ENCODE measurements at places on chromosomes 2 and 18.

- ATAC-seq = no peak
These were observed 117.2 kb downstream of the SPIRE1 start for GRCh38 chr18:12540751-12541150.

DNA sequence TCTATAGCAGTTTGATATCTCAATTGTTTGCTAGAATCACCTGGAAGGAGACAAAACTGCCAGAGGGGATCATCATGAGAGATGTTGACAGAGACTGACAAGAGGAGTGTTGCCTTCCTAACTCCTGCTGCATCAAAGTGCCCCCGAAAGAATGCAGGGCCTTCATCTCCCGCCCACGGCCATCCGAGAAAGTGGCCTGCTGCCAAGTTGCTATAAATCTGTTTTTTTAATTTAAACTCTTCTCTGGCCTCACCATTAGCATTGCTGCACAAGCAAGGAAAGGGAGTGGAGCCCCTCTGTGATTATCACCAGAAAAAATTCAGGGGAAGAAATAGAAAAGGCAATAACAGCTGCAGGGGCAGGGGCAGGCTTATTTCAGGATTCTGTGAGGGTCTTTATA is 238.1 kb upstream of the EPHA4 start:
- no peak for ATAC-seq

DNA sequence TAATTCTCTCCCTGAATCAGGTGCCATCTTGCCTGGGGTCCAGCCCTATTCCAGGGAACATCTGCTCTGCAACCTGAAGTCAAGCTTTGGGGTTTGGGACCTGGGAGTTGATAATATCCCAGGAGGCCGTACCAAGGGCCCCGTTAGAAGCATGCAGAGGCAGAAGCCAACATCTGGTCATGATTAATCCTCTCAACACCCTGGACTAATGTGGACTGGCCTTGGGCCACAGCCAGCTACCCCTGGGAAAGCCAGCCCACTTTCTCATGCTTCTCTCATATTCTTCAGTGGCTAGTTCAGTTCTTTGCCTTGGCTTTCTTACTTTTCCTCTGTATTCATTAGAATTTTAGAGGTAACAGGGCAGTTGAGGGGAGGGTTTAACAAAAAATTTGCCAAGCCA is 515.6 kb upstream of the NRP2 start:
- ATAC-seq = no peak

DNA sequence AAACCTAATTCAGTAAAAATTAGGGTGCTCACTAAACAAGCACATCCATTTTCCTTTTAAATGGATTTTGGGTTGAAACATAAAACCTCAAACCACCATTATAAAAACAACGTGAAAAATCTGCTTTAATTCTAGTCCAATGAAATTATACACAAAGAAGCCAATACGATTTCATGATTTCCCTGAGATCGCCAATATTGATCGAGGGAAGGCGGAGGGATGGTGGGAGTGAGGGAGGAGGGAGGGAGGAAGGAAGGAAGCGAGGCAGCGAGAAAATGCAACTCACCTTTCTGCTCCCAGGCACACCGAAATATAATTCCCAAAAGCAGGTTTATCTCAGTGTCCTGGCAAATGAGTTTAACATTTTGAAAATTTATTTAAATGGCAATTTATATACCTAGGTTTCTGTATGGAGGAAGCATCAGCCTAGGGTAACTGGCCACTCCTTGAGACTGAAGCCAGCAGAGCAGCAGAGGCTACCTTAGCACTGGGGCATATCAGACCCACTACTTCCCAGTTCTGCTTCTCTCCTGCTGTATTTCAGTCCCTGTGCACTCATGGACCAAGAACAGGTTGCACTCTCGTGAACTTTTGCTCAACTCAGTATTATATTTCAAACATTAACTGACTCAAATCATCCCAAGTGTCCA is 2.3 kb upstream of the ONECUT2 start:
- no peak for ATAC-seq

DNA sequence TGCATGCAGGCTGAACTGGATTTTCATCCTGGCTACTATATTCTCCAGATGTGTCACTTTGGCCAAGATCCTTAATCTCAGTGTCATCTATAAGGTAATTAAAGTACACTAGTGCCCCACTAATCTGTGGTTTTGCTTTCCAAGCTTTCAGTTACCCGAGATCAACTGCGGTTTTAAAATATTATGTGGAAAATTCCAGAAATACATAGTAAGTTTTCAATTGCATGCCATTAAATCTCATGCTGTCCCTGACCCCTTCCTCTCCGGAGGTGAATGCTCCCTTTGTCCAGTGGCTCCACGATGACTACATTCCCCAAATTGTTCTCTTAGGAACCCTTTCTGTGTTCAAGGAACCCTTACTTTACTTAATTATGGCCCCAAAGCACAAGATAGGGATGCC is 5.3 kb upstream of the TYMS start:
- no peak for ATAC-seq

DNA sequence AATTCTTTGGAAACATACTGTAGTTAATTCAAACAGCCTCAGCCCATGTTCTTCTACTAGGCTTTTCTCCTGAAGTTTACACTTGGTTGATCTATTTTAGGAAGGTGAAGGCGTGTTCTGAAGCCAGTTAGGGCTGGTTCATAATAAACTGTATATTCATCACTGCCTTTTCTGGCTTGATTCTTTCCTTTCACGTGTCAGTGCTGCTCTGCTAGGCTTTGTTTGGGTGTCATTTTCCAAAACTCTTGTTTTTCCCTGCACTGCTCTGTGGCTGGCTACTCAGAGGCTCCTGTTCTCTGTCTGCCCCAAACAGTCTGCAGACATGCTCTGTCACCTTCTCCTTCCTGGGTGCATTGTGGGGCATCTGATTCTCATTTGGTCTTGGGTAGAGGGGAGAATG is 136.1 kb downstream of the PARD3B start:
- peak; percentile 70 for ATAC-seq

DNA sequence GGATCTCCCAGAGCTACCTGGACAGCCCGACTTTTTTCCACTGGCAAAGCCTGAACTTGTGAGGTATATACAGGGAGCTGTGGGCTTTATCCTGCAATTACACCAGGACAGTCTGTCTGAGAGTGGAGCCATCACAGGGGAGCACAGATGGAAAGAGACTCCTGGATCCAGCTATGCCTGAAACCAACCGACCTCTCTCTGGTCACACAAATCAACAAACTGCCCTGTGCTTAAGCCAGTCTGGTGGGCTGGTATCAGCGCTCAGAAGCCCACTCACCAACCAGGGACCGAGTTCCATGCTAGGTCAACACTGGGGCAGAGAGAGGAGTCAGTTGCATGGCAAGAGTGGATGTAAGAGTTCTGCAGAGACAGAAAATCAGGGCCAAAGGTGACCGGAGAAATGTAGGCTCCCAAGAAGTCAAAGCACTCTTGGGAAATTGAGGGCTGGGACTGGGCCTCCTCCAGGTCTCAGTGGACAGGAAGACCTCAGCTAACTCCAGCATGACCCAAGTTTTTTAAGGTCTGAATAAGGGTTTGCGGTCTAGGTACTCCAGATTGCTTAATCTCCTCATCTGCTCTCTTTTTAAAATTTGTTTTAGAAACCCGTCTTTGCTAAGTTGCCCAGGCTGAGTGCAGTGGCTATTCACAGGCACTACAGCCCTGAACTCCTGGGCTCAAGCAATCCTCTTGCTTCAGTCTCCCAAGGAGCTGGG is 3.8 kb upstream of the BOK start:
- no peak for ATAC-seq

DNA sequence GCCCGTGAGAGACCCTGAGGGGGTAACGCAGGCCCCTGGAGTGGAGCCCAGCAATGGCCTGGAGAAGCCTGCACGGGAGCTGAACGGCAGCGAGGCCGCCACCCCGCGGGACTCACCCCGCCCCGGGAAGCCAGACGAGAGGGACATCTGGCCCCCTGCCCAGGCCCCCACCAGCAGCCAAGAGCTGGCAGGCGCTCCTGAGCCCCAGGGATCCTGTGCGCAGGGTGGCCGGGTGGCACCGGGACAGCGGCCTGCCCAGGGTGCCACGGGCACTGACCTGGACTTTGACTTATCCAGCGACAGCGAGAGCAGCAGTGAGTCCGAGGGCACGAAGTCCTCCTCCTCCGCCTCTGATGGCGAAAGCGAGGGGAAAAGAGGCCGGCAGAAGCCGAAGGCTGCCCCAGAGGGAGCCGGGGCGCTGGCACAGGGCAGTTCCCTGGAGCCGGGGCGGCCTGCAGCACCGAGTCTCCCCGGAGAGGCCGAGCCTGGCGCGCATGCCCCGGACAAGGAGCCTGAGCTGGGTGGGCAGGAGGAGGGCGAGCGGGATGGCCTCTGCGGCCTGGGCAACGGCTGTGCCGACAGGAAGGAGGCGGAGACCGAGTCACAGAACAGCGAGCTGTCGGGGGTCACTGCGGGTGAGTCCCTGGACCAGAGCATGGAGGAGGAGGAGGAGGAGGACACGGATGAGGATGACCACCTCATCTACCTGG is 35.1 kb downstream of the CTDP1 start:
- no peak for ATAC-seq

DNA sequence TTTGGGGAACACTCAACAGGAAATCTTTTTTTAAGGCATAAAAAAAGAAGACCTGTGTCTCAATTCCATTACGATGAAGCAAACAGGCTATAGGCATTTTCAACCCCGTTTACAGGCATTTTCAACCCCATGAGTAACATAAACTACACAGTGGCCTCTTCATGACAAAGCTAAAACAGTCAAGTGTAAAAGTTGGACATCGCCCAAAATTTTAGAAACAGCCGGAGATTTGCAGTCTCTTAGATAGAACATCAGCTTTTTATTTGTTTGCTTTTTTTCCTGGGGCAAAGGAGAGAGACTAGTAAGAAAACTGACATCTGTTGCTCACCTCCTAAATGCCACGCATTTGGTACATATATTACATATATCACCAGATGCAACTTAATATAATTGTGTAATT is 173.7 kb downstream of the CMPK2 start:
- no peak for ATAC-seq

- ATAC-seq = peak; percentile 70
These were observed 2.7 kb downstream of the ZEB2 start for GRCh38 chr2:144516981-144517865.

DNA sequence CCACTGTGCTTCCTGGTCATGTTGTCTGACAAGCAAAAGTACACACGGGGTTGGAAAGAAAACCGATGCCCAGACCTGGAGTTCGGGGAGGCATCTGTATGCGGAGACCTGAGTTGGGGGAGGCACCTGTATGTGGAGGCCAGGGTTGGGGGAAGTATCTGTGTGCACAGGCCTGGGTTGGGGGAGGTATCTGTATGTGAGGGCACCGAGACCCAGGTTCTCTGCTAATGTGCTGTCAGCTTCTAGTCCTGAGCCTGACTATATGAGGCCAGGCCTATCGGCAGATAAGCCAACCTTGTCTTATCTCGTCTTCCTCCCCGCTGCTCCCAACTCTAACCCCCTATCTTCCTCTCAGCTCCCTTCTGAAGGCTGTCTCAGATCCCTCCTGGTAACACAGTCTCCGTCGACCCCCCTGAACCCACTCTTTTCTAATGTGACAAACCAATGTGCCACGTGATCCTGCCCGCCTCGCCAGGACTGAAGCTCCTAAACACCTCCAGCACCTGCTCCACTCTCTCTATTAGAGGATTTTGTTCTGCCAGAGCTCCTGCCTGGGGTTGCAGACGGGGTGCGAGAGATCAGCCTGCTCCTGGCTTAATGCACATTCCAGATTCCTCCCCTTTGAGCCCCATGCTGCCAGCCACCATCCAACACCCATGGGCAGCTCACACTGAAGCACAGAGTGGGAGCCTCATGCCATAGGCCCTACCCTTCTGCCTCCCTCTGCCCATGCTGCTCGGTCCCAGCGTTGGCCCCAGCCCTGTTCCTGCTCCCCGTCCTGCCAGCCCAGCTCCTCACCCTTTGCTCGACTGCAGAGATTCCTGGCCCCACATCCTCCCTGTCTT is 188.4 kb downstream of the SH3BP4 start:
- ATAC-seq = no peak

GRCh38 chr2:70826696-70827350 is 6.4 kb upstream of the CLEC4F start:
- no peak for ATAC-seq

GRCh38 chr18:13524811-13525210 is 201.5 kb downstream of the FAM210A start:
- ATAC-seq = no peak

DNA sequence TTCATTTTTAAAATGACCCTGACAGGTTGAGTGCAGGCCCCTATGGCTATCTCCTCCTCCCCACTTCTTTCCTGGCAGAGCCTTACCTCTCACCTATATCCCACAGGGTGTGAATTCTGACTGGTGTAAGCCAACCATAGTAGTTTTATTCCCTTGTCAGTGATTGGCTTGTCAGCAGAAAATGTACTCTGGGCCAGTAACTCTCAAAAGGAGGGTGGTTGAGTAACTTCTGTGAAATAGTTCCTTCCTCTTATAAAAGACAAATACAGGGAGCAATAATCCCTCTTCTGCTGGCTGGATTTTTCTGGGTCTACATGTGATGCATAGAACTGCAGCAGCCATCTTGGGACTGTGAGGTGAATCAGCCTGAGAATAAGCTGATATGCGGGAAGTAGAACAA is 83.4 kb downstream of the RAPH1 start:
- ATAC-seq = peak; percentile 9

GRCh38 chr2:43537137-43537536 is 58.7 kb downstream of the THADA start:
- ATAC-seq = no peak

DNA sequence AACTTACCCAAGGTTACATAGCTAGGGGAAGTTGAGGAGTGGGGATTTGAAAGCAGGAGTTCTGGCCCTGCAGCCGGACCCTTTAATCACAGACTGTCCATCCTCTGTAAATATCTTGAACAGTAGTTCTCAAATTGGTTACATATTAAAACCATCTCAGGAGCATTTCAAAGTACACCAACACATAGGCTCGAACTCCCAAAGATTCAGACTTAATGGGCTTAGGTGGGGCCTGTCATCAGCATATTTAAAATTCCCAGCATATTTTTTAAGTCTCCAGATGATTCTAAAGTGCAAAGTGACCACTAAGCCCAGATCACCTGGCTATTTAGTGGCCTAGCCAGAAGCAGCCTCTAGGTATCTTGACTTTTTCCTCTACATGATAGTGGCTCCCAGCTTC is 192.2 kb downstream of the ZNF385B start:
- ATAC-seq = no peak

GRCh38 chr2:75528221-75528977 is 32.3 kb downstream of the EVA1A start:
- no peak for ATAC-seq

DNA sequence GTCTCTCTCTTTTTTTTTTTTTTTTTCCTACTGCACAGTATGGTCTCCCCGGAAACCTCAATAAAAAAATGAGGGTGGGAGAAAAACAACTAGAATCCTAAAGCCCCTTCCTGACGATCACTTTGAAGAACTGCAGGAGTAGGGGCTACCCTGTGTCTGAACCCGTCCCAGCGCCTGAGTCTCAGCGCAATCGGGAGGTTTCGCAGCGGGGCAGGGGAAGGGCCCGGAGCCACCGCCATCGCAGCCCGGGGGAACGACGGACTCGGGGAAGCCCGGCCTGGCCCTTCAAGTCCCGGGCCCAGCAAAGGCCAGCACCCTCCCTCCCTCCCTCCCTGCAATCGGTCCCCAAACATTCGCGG is 411 bp downstream of the NARS1 start:
- ATAC-seq = peak; percentile 62

DNA sequence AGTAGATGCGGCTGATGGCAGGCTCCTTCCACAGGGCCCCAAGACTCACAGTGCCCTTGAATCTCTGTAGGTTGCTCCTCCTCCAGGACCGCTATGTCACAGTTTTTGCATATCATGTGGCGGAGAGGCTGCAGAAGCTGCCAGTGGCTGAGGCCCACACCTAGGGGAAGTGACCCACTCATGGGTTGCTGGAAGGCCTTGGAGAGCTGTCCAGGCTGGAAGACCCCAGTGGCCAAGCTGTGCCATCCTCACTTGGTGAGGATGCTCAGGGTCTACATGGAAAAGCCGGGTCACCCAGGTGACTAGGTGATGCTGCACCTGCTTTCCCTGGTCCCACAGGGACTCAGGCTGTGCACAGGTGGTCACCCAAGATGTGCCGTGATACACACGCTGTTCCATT is 90.6 kb downstream of the SEPTIN10 start:
- no peak for ATAC-seq
